ENCODE measurements at places on chromosomes 6 and 20. TPM values are rescaled to one million over a fixed set of nuclear protein-coding genes. Genes with fewer than 3 reads are reported as not detected.

Gene SF3B5
- total RNA-seq, result 206 TPM

Gene EPPIN
- not detected for total RNA-seq

Gene SMIM13
- total RNA-seq, result 10.6 TPM

Gene CNKSR3
- total RNA-seq, result 6.2 TPM

Gene LST1
- not detected for total RNA-seq

- no peak for DNase-seq
- H3K4me1 ChIP-seq, result no peaks in the 10 kb centered on the region
- H3K4me3 ChIP-seq, result no peak overlapping the region
Measured at GRCh38 chr20:7171911-7172310, 404.4 kb downstream of the BMP2 start.

GRCh38 chr20:61253640-61254511 lies 1.8 kb downstream of the CDH4 start:
- H3K27ac ChIP-seq, result no peak overlapping the region
- DNase-seq, result peak; percentile 61
- peak overlapping the region; percentile 50 for H3K4me3 ChIP-seq

DNA sequence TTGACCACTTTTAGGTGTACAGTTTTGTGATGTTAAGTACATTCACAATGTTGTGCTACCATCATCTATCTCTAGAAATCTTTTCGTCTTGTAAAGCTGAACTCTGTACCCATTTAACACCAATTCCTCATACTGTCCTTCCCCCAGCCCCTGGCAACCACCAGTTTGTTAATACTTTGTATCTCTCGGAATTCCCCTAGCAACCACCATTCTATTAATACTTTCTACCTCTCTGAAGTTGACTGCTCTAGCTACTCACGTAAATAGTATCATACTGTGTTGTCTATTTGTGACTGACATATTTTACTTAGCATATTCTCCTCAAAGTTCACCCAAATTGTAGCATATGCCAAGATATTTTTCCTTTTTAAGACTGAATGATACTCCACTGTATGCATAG lies 82.3 kb upstream of the CLDN20 start:
- no peak overlapping the region for H3K27ac ChIP-seq
- no peaks in the 10 kb centered on the region for H3K27me3 ChIP-seq
- H3K4me3 ChIP-seq, result no peak overlapping the region
- no peak for DNase-seq
- H3K36me3 ChIP-seq, result peaks cover 9% of the 10 kb centered on the region

DNA sequence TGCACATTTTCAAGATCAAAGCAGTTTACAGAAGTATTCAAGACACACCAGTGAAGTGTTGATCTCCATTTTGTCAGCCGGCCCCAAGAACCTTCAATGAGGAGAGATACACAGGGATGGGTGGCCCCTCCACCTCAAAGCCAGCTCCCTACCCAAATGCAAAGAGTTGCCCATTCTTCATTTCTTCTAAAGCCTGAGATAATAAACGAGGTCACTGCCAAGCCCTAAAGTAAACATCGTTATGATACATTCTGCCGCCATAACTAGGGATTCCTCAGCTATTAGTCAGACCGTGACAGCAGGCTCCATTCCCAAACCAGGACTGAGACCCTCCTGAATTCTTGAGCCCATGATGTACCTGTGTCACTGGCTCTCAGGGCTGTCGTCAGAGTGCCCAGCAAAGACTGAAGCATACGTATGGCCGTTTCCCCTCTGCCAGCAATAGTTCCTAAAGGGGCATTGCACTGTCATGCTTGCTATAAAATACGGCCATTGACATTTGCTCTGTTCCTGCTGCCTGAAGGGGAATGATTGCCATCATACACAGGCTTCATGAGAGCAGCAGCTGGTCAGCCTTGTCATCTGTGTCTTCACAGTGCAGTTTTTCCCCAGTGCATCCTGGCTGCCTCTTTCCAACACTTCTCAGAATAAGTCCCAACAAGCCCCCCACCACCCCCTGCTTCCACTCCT lies 41.7 kb downstream of the ISM1 start:
- no peaks in the 10 kb centered on the region for H3K36me3 ChIP-seq
- no peak overlapping the region for H3K27ac ChIP-seq
- H3K4me1 ChIP-seq, result no peaks in the 10 kb centered on the region
- no peak overlapping the region for H3K4me3 ChIP-seq

DNA sequence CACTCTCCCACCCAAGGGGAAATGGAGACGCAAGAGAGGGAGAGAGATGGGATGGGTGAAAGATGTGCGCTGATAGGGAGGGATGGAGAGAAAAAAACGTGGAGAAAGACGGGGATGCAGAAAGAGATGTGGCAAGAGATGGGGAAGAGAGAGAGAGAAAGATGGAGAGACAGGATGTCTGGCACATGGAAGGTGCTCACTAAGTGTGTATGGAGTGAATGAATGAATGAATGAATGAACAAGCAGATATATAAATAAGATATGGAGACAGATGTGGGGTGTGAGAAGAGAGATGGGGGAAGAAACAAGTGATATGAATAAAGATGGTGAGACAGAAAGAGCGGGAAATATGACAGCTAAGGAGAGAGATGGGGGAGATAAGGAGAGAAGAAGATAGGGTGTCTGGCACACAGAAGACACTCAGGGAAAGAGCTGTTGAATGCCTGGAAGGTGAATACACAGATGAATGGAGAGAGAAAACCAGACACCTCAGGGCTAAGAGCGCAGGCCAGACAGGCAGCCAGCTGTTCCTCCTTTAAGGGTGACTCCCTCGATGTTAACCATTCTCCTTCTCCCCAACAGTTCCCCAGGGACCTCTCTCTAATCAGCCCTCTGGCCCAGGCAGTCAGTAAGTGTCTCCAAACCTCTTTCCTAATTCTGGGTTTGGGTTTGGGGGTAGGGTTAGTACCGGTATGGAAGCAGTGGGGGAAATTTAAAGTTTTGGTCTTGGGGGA lies 754 bp downstream of the TNF start:
- no peaks in the 10 kb centered on the region for H3K36me3 ChIP-seq
- DNase-seq, result no peak
- no peak overlapping the region for H3K4me3 ChIP-seq
- peaks cover 6% of the 10 kb centered on the region for H3K27me3 ChIP-seq
- H3K27ac ChIP-seq, result no peak overlapping the region

DNA sequence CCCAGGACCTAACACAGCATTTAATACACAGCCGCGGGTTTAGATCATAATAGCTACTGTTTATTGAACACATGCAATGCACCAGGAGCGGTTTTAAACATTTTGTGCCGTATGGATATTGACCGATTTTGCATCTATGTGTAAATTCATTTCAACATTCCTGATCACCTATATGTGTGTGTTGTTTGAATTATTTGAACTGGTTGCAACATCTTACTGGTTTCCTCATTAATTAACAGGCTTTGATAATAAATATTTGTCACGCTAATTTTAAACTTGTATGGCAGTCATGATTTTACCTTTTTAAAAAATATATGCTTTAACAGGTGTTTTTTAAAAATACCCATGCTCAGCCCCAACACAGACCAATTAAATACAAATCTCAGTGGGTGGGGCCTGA lies 35.8 kb downstream of the CPNE5 start:
- H3K4me3 ChIP-seq, result no peak overlapping the region
- DNase-seq, result no peak
- H3K27ac ChIP-seq, result no peak overlapping the region
- H3K27me3 ChIP-seq, result no peaks in the 10 kb centered on the region
- peaks cover 4% of the 10 kb centered on the region for H3K4me1 ChIP-seq

DNA sequence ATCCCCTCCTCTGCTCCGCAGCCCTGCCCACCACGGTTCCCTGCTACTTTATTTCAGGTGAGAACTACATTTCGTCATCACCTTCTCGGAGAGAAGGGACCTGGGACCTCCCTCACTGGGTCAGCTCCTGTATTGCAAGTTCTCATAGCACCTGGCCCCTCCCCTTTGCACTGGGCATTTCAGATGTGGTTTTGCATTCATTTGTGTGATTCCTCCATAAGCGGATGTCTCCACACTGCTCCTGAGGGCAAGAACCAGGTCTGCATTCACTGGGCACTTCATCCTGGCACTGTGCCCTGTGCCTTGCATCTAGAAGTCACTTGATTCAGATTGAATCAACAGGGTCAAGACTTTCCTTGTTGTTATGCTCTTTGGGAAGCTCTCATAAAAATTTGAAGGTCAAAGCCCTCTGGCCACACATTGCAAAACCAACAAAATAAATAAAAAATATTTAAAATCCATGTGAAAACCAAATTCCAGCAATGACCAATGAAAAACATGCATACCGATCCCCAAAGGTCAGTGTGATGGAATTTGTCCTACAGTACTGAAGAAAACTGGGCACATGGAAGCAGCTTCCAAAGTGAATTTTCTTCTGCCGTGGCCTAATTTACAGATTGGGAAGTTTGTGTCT lies 89.1 kb upstream of the F13A1 start:
- H3K27ac ChIP-seq, result no peak overlapping the region
- no peaks in the 10 kb centered on the region for H3K4me1 ChIP-seq
- no peaks in the 10 kb centered on the region for H3K27me3 ChIP-seq
- no peak overlapping the region for H3K4me3 ChIP-seq
- no peak for DNase-seq

GRCh38 chr20:44931911-44932310 lies 22.1 kb downstream of the PABPC1L start:
- H3K4me3 ChIP-seq, result no peak overlapping the region
- no peak overlapping the region for H3K27ac ChIP-seq
- no peaks in the 10 kb centered on the region for H3K27me3 ChIP-seq

DNA sequence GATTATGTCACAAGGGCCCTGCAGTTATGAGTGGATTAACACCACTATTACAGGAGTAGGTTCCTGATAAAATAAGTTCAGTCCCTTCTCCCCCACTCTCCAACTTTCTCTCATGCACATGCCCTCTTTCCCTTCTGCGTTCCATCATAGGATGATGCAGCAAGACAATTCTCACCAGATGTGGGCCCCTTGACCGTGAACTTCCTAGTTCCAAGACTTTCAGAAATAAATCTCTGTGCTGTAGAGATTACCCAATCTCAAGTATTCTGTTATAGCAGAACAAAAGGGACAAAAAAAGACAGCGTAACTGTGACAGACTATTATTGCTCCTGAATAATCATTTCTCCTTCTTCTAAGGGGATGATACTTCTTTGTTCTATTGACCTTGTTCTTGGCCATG lies 33.8 kb upstream of the TMEM244 start:
- H3K4me1 ChIP-seq, result no peaks in the 10 kb centered on the region
- H3K27ac ChIP-seq, result no peak overlapping the region
- no peak for DNase-seq
- H3K27me3 ChIP-seq, result no peaks in the 10 kb centered on the region
- H3K4me3 ChIP-seq, result no peak overlapping the region
- H3K36me3 ChIP-seq, result no peaks in the 10 kb centered on the region

DNA sequence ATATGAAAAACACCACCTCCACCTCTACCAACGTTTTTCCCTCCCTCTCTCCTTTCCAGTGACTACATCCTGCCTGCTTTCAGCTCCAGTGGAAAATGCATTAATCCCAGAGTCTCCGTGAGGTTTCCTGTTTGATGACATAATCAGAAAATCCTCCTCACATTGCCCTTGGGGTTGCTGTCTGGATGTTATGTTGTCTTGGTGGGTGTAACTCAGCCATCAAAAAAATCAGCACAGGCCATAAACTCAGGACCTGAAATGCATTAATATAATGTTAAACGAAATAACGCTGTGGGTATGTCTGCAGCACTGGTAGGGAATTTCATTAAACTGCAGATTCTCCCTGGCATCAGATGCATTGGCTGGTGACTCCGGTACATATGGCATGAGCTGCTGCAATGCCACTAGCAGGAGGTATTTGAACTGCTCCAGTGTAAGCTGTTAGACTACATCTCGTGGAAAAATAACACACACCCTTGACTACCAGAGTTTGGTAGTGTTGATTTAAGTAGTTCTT lies 297.8 kb downstream of the PRL start:
- no peak overlapping the region for H3K27ac ChIP-seq
- no peaks in the 10 kb centered on the region for H3K27me3 ChIP-seq
- no peak overlapping the region for H3K4me3 ChIP-seq
- H3K4me1 ChIP-seq, result no peaks in the 10 kb centered on the region
- no peak for DNase-seq

GRCh38 chr20:41903586-41903985 lies 285.4 kb upstream of the CHD6 start:
- no peak for DNase-seq
- H3K4me1 ChIP-seq, result no peaks in the 10 kb centered on the region

- no peaks in the 10 kb centered on the region for H3K27me3 ChIP-seq
- H3K36me3 ChIP-seq, result no peaks in the 10 kb centered on the region
- no peaks in the 10 kb centered on the region for H3K4me1 ChIP-seq
- no peak overlapping the region for H3K4me3 ChIP-seq
- H3K27ac ChIP-seq, result no peak overlapping the region
Measured at GRCh38 chr20:34585019-34585418, 26.5 kb downstream of the MAP1LC3A start.

DNA sequence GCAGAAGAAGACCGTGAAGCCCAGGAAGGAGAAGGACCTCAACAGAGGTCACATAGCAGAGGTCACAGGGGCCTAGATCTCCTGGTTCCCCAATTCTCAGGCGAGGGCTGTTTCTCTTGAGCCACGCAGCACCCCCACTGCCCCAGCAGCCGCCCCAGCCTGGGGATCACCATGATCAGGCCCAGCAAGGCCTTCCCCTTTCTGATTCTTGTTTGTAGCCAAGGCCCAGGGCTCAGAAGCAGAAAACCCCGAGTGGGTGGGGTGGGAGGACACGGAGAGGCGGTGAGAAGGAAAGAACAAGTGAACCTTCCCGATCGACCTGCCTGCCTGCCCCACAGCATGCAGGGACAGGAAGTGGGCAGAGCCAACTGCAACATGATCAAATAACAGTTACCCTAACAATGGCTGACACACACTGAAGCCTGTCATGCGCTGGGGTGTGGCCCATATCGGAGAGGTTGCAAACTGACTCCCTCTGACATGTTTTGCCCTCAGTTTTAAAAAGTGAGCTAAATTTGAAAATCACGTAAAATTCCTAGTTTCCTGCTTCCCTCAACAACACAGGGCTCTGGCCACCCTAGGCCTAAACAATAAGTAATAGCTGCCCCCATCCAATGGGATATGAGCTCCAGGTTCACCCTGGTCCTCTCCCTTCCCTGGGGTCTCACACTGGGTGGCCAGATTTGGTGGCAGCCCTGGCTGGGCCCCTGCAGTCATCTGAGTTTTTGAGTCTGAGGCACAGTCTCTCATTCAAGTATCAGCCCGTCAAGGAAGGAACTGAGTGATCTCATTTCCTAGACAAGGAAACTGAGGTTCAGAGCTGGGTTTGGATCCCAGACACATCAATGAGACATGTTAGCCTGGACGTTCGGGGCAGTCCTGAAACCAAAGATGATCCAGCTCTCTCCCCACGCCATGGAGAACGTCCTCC lies 6.5 kb downstream of the PEDS1 start:
- H3K4me1 ChIP-seq, result peaks cover 18% of the 10 kb centered on the region
- DNase-seq, result no peak
- peak overlapping the region; percentile 56 for H3K27ac ChIP-seq
- no peaks in the 10 kb centered on the region for H3K27me3 ChIP-seq
- peaks cover 7% of the 10 kb centered on the region for H3K36me3 ChIP-seq

DNA sequence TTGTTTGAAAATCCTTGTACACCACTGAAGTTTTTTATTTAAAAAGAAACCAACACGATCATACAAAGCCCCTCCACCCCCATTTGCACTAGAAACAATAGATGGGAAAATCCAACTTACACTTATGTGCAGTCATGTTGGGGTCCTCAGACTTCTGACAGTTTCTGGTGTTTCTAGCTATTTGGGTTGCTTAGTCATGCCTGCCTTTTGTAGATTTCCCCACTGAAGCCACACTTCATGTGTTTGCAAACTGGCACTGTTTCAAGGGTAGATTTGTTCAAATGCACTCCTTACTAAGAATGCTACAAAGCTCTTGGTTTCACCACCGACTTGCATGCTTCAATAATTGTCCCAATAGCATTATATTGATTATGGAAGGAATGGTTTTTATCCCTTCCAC lies 1.5 kb downstream of the SH3BGRL2 start:
- no peaks in the 10 kb centered on the region for H3K4me1 ChIP-seq
- H3K36me3 ChIP-seq, result no peaks in the 10 kb centered on the region
- no peak overlapping the region for H3K27ac ChIP-seq
- no peak for DNase-seq
- H3K27me3 ChIP-seq, result no peaks in the 10 kb centered on the region
- peak overlapping the region; percentile 89 for H3K4me3 ChIP-seq

Measured in H1 (cell line).